T-cell (primary cell): ENCODE measurements at places on chromosomes 1 and 21.

- DNase-seq: no peak
Measured at GRCh38 chr1:51009381-51009780, 39.3 kb downstream of the CDKN2C start.

DNA sequence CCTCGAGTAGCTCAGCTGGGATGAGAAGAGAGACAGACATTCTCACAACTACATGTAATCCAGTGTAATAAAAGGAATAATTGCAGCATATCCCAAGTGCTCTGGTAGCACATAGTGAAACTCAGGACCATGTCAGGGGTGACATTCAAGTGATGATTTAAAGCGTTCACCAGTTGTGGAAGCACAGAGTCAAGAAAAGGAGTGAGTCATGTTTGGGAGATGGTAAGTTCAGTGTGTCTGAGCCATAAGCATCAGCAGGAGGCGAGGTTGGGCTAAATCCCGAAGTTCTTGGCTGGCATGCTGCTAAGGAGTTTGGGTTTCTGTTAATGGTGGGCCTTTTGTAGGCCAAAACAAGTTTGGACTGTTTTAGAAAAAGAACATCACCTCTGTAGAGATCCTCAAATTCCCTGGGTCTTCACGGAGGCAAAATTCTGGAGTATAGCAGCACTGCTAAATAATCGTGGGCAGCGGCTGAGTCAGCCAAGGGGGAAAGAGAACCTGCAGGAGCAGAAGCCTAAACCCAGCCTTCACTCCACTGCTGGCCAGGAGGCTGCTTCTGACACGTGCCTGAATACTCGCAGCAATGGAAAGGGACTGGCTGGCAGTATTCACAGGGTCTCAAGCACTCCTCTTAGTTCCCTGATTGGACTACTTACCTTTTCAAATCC lies 7.2 kb upstream of the NHLH1 start:
- DNase-seq: no peak

DNA sequence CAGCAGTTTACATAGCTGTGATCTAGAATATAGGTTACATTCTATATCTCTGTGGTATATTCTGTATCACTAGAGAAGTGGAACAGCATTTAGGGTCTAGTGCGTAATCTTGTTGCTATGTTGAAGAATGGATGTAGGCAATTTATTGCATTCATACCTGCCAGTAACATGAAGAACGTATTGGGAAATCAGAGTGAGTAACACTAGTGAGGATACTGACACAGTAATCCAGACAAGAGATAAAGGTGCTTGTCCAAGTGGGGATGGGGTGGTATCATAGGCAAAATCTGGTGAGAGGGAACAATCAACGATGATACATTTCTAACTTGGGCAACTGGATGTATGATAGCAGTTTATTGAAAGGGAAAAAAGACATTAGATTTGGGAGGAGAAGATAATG lies 9.8 kb downstream of the PPP2R5A start:
- DNase-seq: no peak

- no peak for DNase-seq
Measured at GRCh38 chr1:82110366-82111254, 309.9 kb downstream of the ADGRL2 start.

GRCh38 chr1:205037539-205037938 lies 5.5 kb upstream of the CNTN2 start:
- DNase-seq: no peak

DNA sequence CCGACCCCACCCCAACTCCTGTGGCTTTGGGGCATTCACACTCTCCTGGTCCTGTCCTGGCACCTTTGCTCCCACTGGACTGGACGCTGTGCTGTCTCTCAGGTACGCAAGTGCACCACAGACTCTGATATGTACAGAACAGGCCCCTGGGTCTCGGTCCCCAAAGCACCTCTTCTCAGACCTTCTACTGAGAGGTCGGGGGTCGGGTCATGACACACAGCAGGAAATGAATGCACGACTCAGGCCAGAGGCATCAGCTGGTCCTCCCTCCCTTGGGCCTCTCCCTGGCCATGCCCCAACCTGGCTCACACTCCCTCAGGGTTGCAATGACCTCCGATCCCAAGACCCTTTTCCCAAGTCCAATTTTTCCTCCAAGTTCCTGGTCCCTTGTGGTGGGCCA lies 1.8 kb upstream of the KRTAP10-12 start:
- DNase-seq: no peak

DNA sequence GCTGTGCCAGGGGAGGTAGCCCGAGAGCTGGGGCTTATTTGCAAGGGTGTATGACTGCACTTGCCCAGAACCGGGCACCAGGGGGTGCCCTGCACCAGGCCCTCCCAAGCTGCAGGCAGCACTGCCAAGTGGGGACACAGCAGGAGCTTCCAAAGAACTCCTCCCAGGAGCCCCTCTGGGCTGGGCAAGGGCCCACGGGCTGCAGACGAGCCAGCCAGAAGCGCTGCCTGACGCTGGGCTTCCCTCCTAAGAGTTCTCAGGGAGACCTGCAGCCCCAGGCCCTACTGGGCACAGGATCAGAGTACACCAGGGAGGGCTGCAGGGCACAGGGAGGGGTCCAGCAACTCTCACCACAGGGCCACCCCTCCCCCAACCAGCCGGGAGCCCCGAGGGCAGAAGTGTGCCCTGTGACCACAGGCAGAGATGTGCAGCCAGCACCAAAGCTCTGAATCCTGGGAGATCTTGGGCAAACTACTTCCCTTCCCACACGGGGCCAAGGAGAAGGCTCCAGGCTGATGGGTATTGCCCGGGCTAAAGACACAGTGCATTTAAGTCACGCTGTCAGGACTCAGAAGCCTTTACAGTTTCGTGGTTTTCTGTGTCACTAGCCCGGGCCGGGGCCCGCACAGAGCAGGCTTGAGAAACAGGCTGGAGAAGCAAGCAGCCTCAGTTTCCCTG lies 63.4 kb downstream of the KCNAB2 start:
- DNase-seq: peak; percentile 20

- no peak for DNase-seq
Measured at GRCh38 chr1:38183096-38183495, 136.5 kb upstream of the POU3F1 start.

DNA sequence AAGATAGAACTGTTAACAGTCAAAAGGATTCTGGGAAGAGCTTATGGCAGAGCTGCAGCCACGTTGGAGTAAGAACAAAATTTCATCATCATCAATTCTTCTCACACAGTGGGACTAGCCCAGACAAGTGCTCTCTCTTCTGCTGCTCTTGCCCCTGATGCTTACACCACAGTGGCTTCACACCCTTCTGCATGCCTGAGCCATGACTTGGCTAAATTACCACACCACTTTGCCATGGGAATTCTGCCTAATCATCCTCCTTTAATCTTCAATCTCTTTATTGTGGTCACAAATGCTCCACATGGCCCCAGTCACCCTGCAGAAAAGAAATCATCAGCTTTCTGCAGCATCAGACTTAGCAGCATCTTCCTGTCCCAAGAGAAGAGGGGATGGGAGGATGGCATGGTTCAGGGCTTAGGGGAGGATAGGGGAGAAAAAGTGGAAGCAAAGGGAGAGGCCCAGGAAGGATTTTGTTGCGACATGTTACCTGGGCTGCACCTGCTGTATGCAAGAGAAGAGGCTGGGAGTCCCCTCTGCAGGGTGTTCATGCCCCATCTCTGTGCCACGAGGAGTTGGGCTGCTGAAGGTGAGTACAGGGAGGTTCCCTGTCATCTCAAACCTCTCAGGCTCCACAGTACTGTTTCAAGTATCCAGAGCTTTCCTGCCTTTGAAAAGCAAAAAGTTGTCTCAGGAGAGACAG lies 9.0 kb upstream of the RPTN start:
- no peak for DNase-seq

GRCh38 chr1:11749203-11749689 lies 12.7 kb upstream of the C1orf167 start:
- peak; percentile 25 for DNase-seq
